Pulmonary artery endothelial cell (primary cell): ENCODE measurements at places on chromosomes 3 and 15. TPM values are rescaled to one million over a fixed set of nuclear protein-coding genes. Genes with fewer than 3 reads are reported as not detected.

FRG2C gene
- not detected in 2 replicates for total RNA-seq

A4GNT gene
- total RNA-seq, result not detected in 2 replicates

DNA sequence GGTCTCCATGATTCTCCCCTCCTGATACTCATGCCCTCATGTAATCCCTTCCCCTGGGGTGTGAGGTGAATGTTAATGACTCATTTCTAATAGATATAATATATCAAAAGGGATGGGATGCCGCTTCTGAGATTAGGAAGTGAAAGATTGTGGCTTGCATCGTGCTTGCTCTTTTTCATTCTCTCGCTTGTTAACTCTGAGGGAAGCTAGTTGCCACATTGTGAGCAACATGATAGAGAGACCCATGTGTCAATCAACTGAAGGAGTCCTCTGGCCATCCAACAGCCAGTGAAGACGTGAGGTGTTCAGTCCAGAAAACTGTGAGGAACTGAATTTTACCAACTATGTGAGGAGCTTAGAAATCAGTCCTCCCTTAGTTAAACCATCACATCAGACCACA is 28.9 kb upstream of the DRD3 start:
- no peak for DNase-seq

GOLGA6B gene
- not detected in 2 replicates for total RNA-seq

GRCh38 chr3:50658416-50658815 is 16.3 kb upstream of the DOCK3 start:
- DNase-seq, result no peak

- DNase-seq, result no peak
These were observed 196.2 kb upstream of the AZI2 start for GRCh38 chr3:28544831-28545230.

CA12 gene
- 2.0 and 2.5 TPM in 2 replicates for total RNA-seq
